RPMI7951 (cell line): ENCODE measurements at places on chromosomes 1 and 21. TPM values are rescaled to one million over a fixed set of nuclear protein-coding genes. Genes with fewer than 3 reads are reported as not detected.

Gene CCDC181
- 0.20 and 1.2 TPM in 2 replicates for total RNA-seq

Gene ZSCAN20
- total RNA-seq: 5.5 and 5.6 TPM in 2 replicates

Gene ADAMTS5
- 0.29 and 0.36 TPM in 2 replicates for total RNA-seq

Gene WDR64
- not detected in 2 replicates for total RNA-seq

Gene PLCH2
- 0.12 and 0.29 TPM in 2 replicates for total RNA-seq

Gene PTPRU
- total RNA-seq: 14.1 and 26.2 TPM in 2 replicates

Gene SYCP1
- total RNA-seq: not detected in 2 replicates
